ENCODE measurements at places on chromosomes 3 and 15.

GRCh38 chr3:196013587-196014487 is 68.1 kb downstream of the TFRC start:
- DNase-seq: no peak

GRCh38 chr15:25391971-25392721 is 46.7 kb downstream of the UBE3A start:
- DNase-seq: no peak

DNA sequence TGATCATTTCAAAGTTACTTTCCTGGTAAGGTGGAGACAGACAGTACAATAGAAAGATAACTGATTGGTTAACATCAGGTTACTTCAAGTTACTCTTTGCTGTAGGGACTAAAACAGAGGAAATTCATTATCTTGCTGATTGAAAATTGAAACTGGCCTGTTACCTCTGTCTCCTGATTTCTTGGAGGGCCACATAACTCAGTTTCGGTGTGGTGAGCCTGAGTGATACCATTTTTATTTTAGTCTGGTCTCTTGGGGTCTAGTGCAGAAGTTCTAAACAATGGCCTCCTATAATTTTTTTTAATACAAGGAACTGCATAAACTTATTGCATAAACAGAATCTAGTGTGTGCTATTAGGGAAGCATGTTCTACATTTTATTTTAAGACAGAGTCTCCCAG is 1.2 kb upstream of the ICE2 start:
- DNase-seq: no peak

- no peak for DNase-seq
Measured at GRCh38 chr3:72891053-72891855, 3.4 kb downstream of the GXYLT2 start.

DNA sequence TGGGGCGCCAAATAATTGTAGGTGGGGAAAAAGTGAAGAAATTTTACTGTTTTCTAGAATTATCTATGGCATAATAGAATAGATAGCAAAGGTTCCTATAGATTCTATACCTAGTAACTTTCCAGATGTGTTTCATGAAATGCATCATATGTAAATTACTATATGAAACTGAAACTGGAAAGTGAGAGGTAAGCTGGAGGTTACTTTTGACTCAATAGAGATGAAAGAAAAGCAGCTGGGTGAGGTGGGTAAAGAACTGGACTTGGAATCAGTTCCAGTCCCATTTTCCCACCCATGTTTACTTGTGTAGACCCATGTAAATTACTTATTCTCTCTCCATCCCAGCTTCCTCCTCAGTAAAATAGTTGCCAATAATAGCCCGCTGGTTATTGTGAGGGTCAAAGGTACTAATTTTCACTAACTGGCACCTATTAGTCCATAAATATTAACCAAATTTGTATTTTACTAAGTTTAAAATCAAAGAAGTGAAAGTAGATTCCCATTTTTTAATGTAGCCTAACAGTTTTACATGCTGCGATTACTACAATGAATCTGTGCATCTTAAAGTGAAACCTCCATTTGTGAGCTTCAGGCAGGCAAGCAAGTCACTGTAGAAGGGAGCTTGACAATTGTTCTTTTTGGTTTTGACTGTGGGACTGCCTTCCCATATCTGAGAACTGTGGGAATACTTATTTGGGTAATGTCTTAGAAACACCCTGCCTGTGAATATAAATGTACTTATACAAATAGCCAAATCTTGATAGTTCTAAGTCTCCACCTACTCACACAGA is 312.1 kb downstream of the SLC9A9 start:
- DNase-seq: no peak

DNA sequence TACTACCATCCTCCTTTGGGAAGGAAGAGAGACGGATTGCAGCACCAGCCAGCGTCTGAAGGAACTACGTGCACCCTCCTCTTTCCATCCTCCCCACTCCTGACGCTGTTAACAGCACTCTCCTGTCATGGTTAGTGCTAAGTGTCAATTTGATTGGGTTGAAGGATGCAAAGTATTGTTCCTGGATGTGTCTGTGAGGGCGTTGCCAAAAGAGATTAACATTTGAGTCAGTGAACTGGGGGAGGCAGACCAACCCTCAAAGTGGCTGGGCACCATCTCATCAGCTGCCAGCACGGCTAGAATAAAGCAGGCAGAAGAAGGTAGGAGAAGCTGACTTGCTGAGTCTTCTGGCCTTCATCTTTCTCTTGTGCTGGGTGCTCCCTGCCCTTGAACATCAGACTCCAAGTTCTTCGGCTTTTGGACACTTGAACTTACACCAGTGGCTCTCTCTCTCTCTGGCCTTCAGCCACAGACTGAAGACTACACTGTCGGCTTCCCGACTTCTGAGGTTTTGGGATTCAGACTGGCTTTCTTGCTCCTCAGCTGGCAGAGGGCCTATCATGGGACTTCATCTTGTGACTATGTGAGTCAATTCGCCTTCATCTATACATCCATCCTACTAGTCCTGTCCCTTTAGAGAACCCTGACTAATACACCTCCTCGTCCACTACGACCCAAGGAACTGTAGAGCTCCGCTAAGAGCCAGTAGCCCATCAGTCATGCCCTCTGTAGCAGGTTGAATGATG is 128.2 kb upstream of the HES1 start:
- no peak for DNase-seq

DNA sequence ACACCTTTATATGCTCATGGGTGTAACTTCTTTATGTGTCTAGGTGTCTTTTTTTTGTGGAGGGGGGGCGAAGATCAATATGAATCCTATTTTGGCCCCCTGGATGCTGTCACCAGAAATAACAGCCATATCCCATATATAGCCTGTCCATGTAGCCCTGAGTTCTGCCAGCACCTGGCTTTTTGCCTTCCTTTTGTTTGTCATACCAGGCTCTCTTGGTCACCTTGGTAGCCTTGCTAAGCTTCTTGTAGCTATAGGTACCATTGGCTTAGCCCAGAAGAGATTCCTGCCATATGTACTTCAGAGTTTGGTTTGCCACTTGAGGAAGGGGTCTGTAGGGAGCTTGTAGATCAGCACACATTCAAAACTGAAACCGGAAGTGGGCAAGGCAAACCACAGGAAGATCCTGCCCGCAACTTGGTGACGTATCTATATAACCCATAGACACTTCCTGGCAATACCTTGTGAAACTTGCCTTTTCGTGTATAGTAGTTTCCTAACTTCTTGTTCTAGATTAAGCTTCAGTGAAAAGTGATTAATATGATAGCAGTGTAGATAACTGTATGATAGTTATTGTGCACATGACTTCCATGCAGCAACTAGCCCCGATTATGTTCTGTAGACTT is 11.9 kb downstream of the RASA2 start:
- peak; percentile 75 for DNase-seq

GRCh38 chr3:45957586-45957985 is 14.3 kb downstream of the CXCR6 start:
- DNase-seq: no peak

DNA sequence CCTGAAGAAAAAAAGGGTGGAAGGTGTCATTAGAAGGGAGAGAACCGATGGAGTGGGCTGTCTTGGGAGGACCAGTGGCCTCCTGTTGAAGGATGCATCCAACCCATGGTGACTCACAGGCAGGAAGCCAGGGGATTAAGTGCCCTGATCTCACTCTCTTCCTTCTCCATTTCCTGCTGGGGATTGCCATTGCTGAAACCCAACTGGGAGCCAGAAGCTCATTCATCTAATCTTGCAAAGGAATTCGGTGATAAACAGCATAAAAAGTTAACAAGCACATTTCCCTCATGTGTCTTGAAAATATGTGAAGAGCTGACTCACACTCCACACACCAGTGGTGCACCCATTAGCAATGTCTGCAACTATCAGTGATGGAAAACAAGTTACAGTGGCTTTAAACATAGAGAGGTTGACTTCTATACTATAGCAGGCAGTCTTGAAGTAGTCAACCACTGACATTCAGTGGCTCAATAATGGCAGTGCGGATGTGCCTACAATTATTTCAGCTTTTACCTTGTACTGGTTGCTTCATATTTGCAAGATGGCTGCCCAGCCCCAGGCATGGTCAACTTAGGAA is 12.8 kb upstream of the CSRNP1 start:
- no peak for DNase-seq

DNA sequence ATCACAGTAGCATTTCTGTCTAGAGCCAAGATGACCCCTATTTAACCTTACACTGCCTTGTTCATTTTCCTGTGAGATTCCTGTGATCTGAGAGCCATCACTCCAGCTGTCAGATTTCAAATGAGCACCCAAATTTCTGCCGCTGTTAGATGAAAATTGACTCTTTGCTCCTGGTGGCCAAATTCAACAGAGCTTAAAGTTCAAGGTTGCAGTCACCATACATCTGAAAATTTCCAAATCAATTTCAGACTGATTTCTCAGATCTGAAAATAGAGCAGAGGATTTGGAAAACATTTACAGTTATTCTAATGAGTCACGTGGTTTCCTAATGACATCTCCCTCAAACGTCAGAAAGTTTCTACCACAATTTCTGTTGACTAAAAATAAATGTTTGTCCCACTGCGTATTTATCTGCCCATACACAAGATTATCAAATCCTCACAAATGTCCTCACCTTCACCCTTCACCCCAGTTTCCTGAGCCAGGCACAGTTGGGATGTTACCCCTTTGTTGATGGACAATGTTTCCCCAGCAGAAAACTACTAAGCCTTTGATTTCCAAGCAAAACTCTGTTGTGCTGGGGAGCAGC is 16.4 kb downstream of the HDC start:
- no peak for DNase-seq

DNA sequence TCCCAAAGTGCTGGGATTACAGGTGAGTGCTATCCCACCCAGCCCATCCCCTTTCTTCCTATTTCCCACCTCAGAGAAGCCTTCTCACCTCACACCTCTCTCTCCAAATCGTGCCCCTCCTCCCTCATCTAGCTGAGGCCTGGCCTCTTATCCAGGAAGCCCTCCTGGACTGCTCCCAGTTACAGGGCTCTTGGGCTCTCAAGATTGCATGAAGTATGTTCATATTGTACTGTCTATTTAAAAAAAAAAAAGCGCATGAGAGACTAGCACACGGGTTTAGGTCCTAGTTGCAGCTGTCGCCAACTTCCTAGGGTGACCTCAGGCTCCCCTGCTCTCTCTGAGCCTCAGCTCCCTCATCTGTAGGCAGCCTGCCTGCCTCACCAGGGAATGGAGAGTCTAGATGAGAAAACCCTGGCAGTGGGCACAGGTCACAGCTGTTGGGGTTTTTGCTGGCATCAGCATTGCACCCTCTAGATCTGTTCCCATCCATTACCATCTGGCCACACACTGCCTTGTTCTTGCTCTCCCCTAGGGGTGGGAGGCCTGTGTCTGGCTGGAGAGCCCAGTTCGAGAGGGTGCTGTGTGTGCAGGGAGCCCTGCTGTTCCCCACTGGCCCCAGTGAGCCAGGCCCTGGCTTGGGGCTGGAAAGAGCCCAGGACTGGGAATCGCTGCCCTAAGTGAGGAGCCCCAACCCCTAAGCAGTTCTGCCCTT is 24.2 kb upstream of the C15orf39 start:
- DNase-seq: no peak

All from stimulated activated CD8-positive, alpha-beta memory T cell treated with anti-CD3 and anti-CD28 coated beads, Interleukin-12 subunit alpha, Interleukin-12 subunit beta, amount 100 ng/mL, for 4 hours (primary cell).